Activated T-helper 1 cell treated with anti-CD3 and anti-CD28 coated beads, Interleukin-2, amount 50 U/mL, for 16 hours (primary cell): ENCODE measurements at places on chromosomes 13 and 19.

GRCh38 chr19:3100331-3100730 is 6.2 kb downstream of the GNA11 start:
- no peak for DNase-seq

GRCh38 chr19:18506101-18506930 is 15.6 kb downstream of the ELL start:
- no peak for DNase-seq

DNA sequence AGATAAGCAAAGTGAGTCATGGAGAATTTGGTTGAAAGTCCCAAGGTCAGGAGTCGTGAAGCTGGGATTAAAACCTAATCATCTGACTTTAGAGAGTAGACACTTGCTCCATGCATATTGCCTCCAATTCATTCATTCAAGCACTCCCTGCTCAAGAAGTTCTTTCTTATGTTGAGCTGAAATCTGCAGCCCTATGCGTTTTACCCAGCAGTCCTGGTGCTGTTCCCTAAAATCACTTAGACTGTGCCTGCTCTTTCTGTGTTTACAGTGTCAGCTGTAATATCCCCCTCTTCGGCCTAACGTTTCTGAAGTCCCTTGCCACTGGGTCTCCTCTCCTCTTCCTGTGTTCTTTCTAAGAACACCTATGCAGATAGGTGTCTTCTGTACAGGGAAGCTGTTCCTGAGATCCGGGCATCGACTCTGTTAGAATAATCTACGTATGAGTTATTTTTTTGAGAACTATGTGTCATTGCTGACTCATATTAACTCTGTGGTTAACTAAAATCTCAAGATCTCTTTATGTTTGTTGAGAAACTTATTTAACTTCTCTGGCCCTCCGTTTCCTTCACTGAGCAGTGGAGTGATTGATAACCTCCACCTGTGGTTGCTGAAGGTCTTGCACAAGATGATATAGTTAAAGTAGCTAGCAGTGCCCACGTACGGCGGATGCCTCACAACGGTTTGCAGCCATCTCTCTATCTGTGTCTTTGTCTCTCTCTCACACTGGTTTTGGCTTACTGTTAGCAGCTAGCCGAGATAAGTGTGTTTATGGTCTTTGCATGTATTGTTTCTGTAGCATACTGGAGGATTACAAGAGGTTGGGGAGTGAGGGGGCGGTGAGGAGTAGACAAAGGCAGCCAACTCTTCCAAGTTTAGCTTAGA is 4.7 kb downstream of the ALOX5AP start:
- DNase-seq: peak; percentile 20

GRCh38 chr13:28273919-28274318 is 135.6 kb downstream of the PAN3 start:
- no peak for DNase-seq

- DNase-seq: no peak
Measured at GRCh38 chr19:8174706-8175105, 25.3 kb upstream of the FBN3 start.

DNA sequence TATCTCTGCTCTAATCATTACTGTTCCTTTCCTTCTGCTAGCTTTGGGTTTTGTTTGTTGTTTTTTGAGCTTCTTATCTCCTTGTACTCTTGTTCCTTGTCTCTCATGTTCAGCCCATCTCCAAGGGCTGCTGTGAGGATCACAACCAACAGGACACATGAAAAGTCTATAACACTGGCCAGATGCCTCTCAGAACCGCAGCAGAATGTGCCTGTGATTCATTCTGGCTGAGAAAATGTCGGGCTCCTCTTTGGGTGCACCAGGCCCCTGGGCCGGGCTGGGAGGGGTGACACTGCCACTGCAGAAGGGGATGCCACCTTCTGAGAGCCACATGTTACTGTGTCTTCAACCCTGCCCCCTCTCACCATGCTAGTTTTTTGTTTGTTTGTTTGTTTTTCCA is 48.0 kb downstream of the GGACT start:
- no peak for DNase-seq

DNA sequence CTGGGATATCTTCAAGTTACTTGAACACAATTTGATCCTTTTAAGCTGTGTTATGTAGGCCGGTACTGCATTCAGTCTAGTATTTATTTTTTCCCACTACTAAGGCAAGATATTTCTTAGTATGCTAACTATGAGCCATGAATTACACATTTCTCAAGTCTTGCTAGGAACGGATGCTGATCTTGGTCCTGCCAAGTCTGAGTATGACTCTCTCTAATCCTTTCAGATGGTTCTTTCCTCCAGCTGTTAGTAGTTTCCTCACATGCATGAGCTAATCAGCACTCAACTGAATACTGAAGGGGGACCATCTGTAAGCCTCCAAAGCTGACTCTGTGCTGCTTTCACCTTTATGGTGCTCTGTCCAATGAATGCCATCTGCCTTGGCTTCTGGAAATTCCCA is 460.3 kb downstream of the KCTD12 start:
- DNase-seq: no peak

GRCh38 chr13:101401196-101401595 is 15.1 kb downstream of the NALCN start:
- no peak for DNase-seq

- no peak for DNase-seq
Measured at GRCh38 chr19:8320564-8321066, 560 bp downstream of the NDUFA7 start.

- DNase-seq: no peak
Measured at GRCh38 chr13:68748038-68748437, 1359.6 kb upstream of the ATXN8OS start.

DNA sequence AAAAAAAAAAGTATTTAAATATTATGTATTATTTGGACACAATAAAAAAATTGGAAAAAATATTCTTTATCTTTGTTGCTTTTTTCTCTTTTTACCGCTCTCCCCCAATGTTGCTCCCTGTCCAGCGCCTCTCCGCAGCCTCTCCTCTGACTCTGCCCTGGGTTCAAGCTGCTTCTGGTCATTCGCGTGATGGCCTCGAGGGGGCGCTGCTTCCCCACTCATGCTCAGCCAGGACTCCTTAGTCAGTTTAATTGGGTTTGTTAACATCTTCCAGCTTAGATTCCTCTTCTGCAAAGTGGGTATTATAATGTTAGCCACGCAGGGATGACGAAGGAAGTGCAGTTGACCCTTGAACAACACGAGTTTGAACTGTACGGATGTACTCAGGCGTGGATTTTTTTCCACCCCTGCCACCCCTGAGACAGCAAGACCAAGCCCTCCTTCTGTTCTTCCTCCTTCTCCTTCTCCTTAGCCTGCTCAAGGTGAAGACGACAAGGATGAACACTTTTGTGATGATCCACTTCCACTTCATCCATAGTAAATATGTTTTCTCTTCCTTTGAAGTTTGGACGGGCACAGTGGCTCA is 4.9 kb upstream of the NWD1 start:
- peak; percentile 10 for DNase-seq

GRCh38 chr19:10735741-10736140 is 17.9 kb downstream of the DNM2 start:
- DNase-seq: no peak
